ENCODE measurements at places on chromosomes 16 and 17.

DNA sequence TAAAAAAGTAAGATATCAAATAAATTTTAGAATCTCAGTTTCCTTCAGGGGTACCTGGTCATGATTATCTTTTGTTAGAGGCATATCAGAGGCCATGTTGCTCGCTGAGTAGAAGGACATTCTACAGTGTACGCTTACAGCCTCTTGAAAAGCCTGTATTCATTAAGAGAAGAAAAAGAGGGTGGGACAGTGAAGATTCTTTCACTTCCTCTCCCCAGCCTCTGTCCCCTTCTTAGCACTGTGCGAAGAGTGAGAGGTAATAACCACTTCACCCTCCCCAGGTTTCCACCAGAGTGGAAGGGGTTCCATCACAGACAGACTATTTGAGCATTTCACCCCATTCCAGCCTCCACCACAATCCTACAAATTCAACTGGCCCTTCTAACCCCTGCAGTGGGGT lies 4.8 kb upstream of the LPO start:
- DNase-seq: no peak

DNA sequence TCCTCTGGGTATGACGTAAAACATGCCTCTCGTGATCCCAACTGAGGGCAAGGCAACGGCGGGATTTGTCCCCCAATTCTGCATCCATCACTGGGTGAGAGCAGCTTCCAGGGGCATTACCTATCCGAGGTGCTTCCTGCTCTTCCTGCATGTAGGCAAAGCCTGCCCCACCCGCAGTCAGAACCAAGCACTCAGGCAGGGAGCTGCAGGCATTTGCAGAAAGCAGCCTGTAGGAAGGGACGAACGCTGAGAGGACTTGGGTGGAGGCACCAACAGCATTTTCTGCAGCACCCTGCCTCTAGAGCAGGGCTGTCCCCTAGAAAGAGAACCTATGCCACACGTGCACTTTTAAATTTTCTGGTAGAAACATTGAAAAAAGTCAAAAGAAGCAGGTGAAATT lies 5.5 kb downstream of the BCO1 start:
- no peak for DNase-seq

DNA sequence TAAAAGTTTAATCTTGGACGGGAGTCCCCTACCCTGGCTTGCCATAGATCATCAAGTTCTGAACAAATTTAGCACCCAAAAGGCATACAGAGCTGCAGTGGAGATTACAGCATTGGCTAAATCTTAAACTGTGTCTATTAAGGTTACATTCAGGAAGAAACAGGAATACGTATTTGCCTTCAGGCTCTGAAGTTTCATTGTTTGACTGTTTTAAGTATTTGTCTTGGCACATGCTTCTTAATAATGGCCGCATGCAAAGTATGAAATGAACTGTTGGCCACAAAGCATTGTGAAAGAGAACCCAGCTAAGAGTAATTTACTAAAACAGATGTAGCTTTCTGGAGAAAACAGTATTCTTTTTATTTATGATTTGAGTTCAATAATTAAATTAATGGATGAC lies 63.9 kb upstream of the CNEP1R1 start:
- peak; percentile 53 for DNase-seq

DNA sequence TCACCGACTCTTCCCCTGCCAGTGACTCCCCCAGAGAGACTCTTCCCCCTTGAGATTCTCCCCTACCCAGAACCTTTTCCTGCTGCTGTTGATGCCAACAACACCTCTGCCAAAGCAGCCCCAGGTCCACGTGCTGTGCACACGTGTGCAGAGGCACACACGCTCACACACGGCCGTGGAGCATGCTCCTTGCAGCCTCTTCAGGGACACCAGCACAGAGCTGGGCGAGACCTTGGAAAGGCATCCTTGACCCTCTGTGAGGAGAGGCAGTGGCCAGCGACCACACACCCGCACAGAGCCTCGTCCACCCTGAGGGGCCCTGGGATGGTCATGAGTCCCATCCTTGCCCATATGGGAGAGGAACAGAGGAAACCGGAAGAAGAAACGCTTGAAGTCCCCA lies 181.9 kb downstream of the RBFOX3 start:
- DNase-seq: no peak

DNA sequence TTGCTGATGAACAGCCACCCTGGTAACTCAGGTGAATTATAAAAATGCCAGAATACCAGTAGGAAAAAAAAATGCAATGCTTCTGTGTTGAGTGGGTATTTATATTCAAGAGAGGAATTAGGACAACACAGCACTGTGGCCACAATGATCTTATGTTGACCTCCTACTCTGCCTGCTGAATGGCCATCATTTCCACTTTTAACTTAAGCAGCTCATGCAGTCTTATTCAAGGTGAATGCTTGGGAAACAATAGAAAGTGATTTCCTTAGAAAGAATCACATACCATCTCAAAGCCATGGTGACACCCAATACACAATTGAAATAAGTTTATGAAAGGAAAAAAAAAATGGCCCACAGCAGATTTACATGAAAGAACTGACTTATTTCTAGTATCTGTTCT lies 224.0 kb downstream of the CDH8 start:
- no peak for DNase-seq

DNA sequence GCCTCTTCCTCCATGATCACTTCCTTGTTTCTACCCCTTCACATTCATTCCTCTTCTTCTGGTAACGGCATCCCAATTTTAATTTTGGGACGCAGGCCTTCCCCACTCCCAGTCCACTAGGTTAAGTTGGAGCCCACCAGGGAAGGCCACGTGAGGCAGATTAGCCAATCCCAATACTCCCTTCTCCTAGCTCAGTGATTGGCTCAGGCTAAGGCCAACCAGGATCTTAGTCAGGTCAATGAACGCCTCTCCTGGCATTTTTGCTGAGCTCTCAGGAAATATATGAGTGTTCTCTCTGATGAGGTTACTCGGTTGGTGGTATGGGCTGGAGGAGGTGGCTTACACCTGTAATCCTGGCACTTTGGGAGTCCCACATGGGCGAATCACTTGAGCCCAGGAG lies 15.4 kb downstream of the SEZ6L2 start:
- DNase-seq: no peak

DNA sequence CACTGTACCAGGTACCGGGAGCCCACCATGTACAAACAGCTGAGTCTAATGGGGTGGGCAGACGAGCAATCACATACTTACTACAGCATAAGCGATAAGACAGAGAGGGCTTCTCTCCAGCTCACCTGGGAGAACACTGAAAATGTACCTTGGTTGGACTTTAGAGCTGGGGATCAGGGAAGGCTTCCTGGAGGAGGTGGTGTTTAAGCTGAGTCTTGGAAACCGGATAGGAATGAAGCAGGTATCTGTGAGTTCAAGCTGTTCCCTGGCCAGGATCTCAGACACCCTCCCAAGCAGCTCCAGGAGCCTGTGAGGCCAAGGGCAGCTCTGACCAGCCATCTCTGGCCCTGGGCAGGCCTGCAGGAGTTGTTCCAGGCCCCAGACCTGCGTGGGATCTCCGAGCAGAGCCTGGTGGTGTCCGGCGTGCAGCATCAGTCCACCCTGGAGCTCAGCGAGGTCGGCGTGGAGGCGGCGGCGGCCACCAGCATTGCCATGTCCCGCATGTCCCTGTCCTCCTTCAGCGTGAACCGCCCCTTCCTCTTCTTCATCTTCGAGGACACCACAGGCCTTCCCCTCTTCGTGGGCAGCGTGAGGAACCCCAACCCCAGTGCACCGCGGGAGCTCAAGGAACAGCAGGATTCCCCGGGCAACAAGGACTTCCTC lies 8.0 kb upstream of the SERPINF1 start:
- no peak for DNase-seq

DNA sequence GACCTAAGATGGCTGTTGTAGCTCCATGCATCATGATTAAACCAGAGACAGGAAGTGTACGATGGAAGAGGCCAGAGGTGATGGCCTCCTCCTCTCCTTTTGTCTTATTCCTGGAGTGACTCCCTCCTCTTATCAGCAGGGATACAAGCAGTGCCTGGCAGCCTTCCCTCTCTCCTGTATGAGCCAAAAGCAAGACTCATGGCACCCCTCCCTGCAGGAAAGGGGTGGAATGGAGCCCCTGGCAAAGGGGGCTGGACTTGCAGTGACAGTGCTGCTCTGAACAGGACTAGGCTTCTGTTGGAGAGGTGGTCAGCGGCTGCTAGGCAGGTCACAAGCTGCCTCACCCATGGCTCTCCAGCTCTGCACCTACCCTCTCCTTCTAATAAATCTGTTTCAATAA lies 8.4 kb downstream of the TXNL4B start:
- no peak for DNase-seq

GRCh38 chr17:21285164-21286065 lies 904 bp downstream of the MAP2K3 start:
- peak; percentile 44 for DNase-seq

DNA sequence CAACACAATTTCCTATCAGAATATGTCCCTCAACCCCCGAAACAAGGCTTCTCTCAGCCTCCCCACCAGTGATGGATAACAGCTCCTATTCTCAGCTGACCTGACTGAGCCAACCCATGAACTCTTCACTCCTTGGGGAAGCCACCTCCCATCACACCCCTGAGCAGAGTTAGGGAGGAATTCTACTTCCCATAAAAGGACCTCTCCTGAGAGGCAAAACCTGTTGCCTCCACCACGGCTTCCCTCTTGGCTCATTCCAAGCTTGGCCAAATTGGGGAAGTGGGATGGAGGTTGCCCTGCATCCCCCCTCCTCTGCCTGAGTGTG lies 5.7 kb upstream of the RASL10B start:
- DNase-seq: no peak

GRCh38 chr16:29959293-29959692 lies 2.6 kb upstream of the TMEM219 start:
- no peak for DNase-seq

GRCh38 chr17:45143094-45143670 lies 5.1 kb upstream of the HEXIM1 start:
- DNase-seq: no peak

DNA sequence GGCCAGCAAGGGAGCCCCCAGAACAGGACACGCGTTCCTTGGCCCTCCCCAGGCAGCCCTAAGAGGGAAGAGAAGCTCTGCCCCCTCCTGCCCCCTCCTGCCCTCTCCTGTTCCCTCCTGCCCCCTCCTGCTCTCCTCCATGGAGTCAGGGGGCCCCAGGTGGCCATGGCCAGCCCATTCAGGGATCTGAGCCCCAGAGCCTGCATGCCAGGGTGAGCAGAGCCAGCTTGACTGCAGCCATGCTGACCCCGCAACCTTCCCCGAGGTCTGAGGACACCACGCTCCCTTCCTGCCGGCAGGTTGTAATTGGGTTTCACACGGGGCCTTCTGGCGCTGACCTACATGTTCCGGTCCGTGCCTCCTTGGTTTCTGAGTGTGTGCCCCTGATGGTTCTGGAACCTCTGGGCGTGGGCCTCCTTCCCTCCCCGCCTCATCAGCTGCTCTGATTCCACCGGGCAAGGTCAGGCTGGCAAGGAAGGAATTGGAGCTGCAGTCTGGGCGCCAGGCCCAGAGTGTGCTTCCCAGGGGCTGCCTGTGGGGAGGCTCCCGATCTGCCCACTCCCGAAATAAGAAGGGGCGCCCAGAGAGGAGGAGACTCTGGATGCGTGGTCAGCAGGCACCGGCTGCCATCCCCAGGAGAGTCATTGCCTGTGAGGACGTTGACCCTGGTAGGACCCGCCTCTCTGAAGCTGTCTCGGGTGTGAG lies 23.7 kb upstream of the NPTX1 start:
- no peak for DNase-seq

GRCh38 chr16:68247400-68247799 lies 2.2 kb downstream of the PLA2G15 start:
- DNase-seq: no peak

DNA sequence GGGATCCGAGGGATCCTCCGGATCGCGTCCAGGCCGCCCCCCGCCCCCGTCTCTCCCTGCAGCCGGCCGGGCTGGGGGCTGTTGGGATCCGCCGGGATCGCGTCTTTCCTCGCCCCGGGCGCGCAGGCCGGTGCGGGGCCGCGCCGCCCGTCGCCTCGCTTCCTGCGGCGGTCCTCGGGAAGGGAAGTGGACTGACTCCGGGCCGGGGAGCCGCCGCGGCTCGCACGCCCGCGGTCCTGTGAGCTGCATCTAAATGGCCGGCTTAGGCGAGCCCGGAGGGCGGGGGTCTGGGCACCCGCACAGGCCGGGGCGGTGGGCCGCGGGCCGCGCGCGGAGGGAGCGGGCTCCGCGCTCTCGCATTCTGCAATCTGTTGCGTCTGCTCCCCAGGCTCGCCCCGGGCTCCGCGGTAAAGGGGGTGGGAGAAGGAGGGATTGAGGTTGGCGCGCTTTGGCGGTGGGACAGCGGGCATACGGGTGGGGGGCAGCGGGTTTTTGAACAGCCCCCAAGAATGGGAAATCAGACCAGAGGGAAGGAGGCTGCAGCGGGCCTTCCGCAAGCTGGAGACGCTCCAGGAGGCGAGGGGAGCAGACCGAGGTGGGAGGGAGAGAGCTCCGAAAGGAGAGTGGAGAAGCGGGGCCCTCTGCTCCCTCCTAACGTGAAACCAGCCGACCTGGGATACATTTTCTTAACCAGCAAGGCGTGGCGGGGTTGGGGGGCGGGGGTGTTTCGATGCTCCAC lies 2.2 kb downstream of the TMEM132E start:
- no peak for DNase-seq

DNA sequence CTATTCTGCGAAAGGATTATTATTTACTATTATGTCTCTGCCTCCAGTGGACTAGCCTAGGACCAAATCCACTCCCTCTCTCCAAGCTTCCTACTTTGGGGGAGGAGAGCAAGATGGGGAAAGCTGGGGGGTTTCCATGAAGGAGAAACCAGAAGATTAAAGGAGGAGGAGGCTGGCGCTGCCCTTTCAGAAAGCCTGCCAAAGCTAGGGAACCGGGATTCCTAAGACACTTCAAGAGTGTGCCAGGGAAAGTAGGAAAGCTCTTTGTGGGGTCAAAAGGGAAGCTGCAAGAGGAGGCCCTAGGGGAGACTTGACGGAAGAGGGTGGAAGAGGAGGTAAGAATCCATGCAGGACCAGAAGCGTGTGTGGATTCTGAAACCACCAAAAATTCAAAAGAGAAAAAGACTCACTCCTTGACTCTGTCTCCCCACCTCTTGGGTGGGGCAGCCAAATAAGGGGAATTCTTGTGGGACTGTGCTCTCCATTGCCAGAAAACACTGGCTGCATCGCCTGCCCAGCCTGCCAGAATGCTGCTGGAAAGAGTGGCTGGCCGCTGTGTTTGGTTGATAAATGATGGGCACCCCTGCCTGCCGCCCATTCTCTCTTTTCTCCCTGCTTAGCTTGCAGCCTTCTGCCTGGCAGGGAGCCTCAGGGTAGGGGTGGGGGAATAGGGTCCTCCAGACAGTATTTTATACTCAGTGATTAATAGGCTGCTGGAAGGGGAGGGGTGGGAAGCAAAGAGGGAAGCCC lies 11.8 kb upstream of the KAT7 start:
- no peak for DNase-seq

Measured in renal cortical epithelial cell (primary cell).